ENCODE measurements at places on chromosomes 1 and 21. TPM values are rescaled to one million over a fixed set of nuclear protein-coding genes. Genes with fewer than 3 reads are reported as not detected.

Gene CNN3
- 322 TPM for total RNA-seq

Gene OR2T35
- not detected for total RNA-seq

Gene DUSP12
- total RNA-seq: 31.0 TPM

Gene C1orf94
- not detected for total RNA-seq

Gene NUDT17
- total RNA-seq: 1.2 TPM

Gene OR2L5
- not detected for total RNA-seq

Gene GJA8
- total RNA-seq: not detected

Gene GMEB1
- 7.5 TPM for total RNA-seq

Gene ANKRD35
- 0.45 TPM for total RNA-seq

Gene RHD
- total RNA-seq: not detected

Gene SMCP
- total RNA-seq: 0.35 TPM

Gene PLA2G4A
- total RNA-seq: 17.4 TPM

Gene ANKRD34A
- 0.15 TPM for total RNA-seq

Gene HSPA6
- 0.75 TPM for total RNA-seq

Gene LRRIQ3
- total RNA-seq: 0.35 TPM

Gene DUSP10
- total RNA-seq: 7.3 TPM

Gene TRAPPC10
- total RNA-seq: 8.7 TPM

Gene MTR
- 19.8 TPM for total RNA-seq

Gene FAM78B
- under 0.01 TPM for total RNA-seq

Gene ORC1
- 1.9 TPM for total RNA-seq

Gene PPIAL4G
- total RNA-seq: under 0.01 TPM

Gene NBPF10
- total RNA-seq: 1.9 TPM

Gene TTC22
- total RNA-seq: not detected

Gene FNDC10
- 0.45 TPM for total RNA-seq
